SK-MEL-5 (cell line): ENCODE measurements at places on chromosomes 12 and 14. TPM values are rescaled to one million over a fixed set of nuclear protein-coding genes. Genes with fewer than 3 reads are reported as not detected.

FAR2 gene
- 3.0 and 6.0 TPM in 2 replicates for total RNA-seq

SERPINA5 gene
- total RNA-seq, result 0.16 and 0.32 TPM in 2 replicates

ADAM20 gene
- total RNA-seq, result 0.05 and 0.11 TPM in 2 replicates

HOXC12 gene
- total RNA-seq, result not detected in 2 replicates

HOXC9 gene
- total RNA-seq, result 7.2 and 9.4 TPM in 2 replicates
